ENCODE measurements at places on chromosomes 4 and X. TPM values are rescaled to one million over a fixed set of nuclear protein-coding genes. Genes with fewer than 3 reads are reported as not detected.

Gene PACRGL
- 16.2 TPM for total RNA-seq

Gene WAS
- total RNA-seq = not detected

Gene TLR7
- not detected for total RNA-seq

Gene PHOX2B
- not detected for total RNA-seq

Gene STK32B
- 20.2 TPM for total RNA-seq

Gene DNAAF6
- not detected for total RNA-seq

Gene TEX13B
- not detected for total RNA-seq

Measured in A549 treated with RU486 at 1 μM for 4 hours (cell line).